Activated naive CD8-positive, alpha-beta T cell treated with anti-CD3 and anti-CD28 coated beads, Interleukin-2, amount 10 ng/mL, durations not matched to agents 7 days and 5 days (primary cell): ENCODE measurements at places on chromosomes 6 and 20.

DNA sequence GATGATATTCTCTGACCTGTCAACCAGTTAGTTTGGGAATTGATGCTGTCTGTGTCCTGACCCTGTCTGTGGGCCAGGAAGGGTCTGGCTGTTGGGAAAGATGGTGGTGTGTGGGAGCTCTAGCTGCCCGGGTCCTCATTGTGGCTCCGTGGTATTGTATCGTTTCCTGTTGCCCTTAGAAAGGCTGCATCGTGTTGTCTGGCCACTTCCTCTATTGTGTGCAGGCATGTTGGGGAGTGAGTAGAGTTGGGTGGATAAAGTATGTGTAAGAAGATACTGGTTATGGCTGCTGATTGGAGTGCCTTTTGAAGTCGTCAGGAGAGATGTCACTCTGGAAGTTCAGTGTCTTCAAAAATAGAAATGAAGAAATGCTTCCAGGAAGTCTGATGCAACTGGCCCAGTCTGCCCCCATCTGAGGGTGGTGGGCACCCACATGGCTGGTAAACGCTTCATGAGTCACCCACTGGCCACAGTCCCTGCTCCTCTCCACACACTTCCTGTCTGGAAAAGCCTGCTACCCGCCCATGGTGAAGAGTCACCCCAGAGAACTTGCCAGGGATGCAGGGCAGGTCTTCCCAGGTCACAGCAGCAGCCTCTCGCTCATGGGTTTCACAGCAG, 27.9 kb downstream of the PPARD start:
- peak; percentile 49 for DNase-seq

GRCh38 chr6:141290941-141291721, 841.6 kb upstream of the GJE1 start:
- no peak for DNase-seq

GRCh38 chr20:51828762-51829161, 26.4 kb upstream of the SALL4 start:
- DNase-seq: no peak

DNA sequence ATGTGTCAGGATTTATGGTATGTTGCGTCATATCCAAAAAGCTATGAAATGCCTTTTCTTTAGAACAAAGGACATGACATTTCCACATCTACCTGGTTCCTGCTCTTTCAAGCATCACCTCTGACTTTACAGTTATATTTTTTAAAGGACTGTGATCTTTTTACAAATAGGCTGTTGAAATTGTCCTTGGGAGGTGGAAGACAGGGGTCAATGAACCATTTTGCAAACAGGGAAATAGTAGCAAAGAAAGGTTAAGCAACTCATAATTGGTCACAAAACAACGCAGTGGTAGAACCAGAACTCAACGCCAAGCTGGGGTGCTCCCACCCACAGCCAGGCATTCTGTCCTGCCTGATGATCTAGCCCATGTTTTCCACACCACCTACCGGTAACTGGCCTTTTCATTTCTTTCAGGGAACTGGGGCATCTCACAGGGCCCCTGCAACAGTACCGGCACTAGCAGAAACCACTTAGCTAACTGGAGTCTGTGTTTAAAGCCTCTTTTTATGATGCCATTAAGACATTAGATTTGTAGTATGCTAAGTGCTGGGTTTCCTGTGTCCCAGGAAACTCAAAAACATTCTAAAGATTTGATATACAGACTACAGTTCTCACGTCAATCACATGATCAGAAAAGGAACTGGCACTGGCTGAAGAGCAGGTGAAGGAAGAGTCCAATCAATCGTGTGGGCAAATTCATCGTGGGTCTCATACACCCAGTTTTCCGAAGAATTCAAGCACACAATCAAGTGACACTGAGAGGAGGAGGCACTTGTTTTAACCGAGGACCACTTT, 13.9 kb downstream of the ZNF217 start:
- DNase-seq: no peak

DNA sequence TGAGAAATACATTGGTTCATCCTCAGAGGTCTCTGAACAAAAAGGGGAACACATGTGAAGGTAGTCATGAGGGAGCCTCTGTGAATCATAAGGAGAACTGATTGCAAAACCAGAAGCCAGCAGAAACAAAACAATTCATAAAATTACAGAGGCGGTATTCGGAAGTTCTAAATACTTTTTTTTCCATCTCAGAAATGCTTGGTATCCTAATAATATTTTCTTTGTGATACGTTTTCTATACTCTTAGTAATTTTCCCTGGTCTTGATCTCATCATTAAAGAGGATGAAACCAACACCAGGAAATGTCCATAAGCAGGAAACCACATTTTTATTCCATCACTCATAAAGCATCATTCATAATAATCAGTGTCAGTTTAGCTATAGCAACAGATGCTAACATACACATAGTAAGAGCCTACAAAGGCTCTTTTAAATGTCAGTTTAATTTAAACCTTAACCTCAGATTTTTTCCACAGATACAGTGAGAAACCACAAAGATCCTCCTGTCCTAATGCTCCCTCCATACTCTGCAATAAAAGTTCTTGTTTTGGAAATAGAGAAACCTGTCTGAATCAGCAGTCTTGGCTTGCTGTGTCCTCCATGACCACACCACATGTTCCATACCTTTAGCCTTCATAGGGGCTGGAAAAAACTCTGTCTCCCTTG, 29.2 kb downstream of the SGK1 start:
- no peak for DNase-seq
